ENCODE measurements at places on chromosomes 12 and 14. TPM values are rescaled to one million over a fixed set of nuclear protein-coding genes. Genes with fewer than 3 reads are reported as not detected.

Gene ZDHHC22
- not detected for total RNA-seq

Gene KRT78
- not detected for total RNA-seq

Gene SLC7A7
- 3.5 TPM for total RNA-seq

Gene GPN3
- total RNA-seq = 36.0 TPM

Gene CDKN1B
- total RNA-seq = 14.3 TPM

Gene RFLNA
- total RNA-seq = 0.69 TPM

Gene RFX4
- not detected for total RNA-seq

Gene PARPBP
- total RNA-seq = 8.2 TPM

Gene KRT75
- not detected for total RNA-seq

Gene RD3L
- total RNA-seq = not detected

Gene FAM161B
- total RNA-seq = 2.7 TPM

GRCh38 chr14:76580399-76580798 is 180.9 kb upstream of the VASH1 start:
- DNase-seq = no peak

- DNase-seq = no peak
Measured at GRCh38 chr12:122687086-122687485, 16.1 kb downstream of the HCAR2 start.

DNA sequence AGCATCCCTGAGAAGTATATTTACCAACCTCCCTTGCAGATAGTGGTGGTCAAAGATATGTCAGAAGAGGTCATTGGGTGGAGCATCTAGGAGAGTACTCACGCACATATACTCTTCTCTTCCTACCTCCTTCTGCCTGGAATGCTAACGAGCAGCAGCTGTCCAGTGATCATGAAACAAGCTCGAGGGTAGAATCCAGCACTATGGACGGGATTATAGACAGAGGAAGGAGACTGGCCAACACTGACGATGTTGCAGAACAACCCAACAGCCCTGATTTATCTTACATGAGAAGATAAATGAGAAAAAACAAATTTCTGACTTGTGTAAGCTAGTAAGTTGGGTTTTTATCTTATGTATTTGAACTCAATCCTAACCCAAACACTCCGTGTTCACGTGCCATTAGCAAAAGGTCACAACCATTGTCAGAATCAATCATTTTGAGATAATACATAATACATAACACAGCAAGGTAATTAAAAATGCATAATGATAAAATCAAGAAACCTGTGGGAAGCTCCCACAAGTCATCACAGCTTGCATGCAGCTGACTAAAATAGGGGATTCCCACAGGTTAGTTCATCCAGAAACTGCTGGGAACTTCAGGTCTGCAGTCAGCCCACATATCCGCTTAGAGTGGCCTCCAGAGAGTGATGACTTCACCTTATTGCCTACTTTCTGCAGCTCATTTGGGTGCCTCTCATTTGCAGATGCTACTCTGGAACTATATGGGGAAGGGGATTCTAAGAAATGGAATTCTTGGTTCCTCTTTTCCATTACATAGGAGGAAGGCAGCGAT is 36.3 kb upstream of the STK38L start:
- DNase-seq = no peak

- DNase-seq = no peak
Measured at GRCh38 chr12:45427042-45427441, 211.1 kb downstream of the ANO6 start.

GRCh38 chr12:38399711-38400206 is 83.2 kb downstream of the ALG10B start:
- no peak for DNase-seq

- no peak for DNase-seq
Measured at GRCh38 chr12:19819231-19819630, 379.9 kb downstream of the AEBP2 start.

GRCh38 chr12:52435659-52435999 is 1.5 kb upstream of the KRT75 start:
- DNase-seq = no peak

- no peak for DNase-seq
Measured at GRCh38 chr12:99917711-99918402, 66.9 kb downstream of the ANKS1B start.

DNA sequence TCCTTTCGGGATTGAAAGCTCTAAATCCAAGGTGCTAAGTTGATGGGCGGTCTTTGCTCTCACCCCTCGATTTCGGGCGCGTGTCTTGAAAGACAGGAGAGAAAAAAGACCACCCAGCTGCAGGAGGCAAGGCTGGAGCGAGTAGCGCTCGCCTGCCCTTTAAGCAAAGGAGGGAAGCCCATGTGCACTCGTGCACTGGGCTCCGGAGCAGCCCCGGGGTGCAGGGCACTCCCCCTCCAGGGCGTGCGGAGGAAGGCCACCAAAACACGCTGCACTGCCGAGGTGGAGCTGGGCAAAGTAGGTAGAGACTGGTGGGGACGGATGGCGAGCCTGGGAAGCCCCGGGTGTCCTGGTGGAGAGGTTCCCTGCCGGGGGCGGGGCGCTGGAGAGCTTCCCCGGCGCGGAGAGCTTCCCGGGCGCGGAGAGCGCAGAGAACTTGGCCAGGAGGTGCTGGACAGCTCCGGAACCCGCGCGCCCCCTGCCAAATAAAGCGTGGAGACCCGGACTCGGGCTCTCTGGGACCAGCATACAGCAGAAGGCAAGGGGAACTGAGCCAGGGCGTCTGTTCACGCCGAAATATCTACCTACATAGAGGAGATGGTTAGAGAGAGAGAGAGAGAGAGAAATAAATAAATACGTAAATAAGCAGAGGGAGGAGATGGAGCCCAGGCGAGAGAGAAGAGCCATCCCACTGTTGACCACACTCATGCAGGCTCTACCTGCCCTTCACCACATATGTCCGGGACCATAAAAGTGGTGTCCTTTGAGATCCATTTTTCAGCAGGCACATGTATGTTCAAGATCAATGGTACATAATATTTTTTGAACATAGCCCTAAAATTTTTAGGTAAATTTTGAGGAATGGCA is 662 bp upstream of the NELL2 start:
- DNase-seq = no peak

DNA sequence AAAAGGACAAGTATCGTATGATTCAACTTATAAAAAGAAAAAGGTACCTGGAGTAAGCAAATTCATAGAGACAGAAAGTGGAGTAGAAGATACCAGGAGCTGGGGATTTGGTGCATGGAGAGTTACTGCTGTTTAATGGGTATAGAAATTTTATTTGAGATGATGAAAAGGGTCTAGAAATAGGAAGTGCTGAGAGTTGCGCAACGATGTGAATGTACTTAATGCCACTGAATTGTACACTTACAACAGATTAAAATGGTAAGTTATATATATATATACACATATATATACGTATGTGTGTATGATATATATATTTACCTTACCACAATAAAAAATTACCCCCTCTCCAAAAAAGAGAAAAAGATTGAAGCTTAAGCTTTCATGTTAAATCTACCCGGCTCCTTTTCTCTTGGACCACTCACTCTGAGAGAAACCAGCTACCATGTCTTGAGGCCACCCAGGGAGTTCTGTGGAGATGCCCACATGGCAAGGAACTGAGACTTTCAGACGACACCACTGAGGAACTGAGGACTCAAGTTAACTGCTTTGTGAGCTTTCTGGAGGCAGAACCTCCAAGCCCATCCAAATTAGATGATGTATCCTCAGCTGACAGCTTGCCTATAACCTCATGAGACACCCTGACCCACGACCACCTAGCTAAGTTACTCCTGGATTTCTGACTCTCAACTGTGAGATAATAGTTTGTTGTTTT is 130.0 kb upstream of the BTG1 start:
- DNase-seq = no peak

DNA sequence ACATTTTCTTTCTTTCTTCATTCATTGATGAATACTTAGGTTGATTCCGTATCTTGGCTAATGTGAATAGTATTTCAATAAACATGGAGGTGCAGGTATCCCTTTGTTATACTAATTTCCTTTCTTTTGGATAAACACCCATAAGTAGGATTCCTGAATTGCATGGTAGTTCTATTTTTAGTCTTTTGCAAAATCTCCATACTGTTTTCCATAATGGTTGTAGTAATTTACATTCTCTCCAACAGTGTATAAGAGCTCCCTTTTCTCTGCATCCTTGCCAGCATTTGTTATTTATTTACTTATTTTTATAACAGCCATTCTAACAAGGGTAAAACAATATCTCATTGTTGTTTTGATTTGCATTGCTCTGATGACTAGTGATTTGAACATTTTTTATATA is 36.6 kb downstream of the PIK3C2G start:
- no peak for DNase-seq

- no peak for DNase-seq
Measured at GRCh38 chr14:54894995-54895394, 7.6 kb downstream of the GCH1 start.

- no peak for DNase-seq
Measured at GRCh38 chr14:94027566-94028449, 1.7 kb downstream of the OTUB2 start.

- DNase-seq = no peak
Measured at GRCh38 chr14:99277530-99277929, 5.5 kb upstream of the BCL11B start.

GRCh38 chr14:104868811-104869572 is 3.9 kb downstream of the CEP170B start:
- DNase-seq = no peak

DNA sequence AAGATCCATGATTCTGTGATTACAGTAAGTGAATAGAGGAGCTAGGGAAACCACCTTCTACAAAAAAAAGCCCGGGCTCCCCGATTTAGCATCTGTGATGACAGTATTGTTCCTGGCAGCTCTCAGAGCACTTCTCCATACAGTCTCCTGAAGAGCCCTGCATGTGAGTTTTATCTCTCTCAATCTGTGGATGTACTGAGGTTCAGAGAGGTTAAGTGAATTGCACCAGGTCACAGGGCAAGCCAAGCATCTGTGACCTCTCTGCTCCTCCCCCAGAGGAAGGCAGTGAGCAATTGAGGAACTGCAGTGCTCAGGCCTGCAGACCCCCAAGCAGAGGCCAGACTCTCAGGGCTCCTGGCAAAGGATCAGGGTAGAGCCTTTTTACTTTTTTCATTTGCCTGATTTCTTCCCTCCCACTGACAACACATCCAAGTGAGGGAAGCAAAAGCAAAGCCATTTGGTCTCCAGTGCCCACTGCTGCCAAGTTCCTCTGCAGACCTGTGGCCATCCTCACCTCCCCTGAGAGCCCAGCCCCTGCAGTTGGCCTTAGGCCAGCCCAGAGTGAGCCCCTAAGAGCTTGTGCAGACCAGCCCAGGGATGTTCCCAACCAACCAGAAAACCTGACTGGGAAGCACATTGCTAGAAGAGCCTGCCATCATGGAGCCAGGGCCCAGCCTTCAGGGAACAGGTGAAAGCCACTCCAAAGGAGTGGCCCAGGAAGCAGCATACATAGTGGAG is 47.6 kb upstream of the PNMA1 start:
- DNase-seq = no peak

DNA sequence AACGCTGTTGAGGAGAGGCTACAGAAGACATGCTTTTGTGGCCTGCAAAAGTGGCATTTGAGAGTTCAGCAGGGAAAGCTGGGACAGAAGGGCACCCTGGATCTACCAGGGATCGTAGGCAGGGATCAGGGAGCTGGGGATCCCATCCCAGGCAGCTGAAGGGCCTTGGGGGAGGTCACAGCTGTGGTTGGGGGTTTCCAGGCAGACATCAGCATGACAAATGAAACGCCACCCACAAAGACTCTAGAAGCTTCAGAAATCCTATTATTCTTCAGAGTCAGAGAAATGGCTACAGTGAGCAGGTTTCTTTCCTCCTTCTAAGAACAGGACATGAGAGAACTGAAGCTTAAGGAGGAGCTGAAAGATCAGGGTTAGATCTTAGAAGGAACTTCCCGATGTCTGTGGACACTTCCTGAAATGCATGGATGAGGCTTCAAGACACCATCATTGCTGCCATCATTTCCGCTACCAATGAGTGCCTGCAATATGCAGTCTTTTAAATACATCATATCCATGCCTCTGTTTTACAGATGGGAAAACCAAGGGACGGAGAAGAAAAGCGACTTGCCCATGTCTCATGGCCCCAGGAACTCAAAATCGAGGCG is 104.3 kb downstream of the RBM19 start:
- DNase-seq = no peak

DNA sequence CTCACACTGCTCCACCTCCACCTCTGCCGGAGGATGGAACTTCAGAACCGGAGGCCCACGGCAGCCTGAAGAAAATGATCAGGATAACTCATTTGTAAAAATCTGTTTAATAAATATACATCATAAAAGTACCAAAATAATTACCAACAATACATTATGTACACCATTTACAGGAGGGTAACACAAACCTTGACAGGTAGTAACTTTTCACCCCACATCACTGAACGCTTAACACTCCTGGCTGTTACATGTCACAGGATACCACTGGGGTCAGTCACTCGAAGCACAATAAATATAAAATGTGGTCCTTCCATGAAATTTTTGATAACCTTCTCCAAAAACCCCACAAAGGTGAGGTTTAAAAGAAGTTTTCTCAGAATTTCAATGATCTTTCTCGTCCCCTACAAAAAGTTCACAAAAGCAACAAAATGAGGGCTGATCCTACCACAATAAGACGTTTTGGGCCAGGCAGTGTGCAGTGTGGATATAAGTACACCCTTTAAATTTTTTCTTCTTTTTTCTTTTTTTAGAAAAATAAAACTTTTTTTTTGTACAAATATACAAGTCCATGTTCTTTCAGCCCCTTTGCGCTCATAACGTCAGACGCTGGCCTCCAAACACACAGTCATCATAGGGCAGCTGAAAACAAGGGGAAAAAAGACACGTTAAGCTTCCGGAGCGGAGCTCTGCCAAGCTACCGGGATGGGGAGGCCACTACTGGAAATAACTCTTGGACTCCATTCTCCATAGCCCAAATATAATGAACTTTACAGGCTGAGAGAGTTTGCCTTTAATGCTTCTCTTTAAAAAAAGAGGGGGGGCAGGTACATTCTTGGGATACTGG is 2.9 kb downstream of the NFKBIA start:
- DNase-seq = no peak

GRCh38 chr14:99077844-99078236 is 194.2 kb downstream of the BCL11B start:
- DNase-seq = no peak
